ENCODE measurements at places on chromosomes 16 and 17. TPM values are rescaled to one million over a fixed set of nuclear protein-coding genes. Genes with fewer than 3 reads are reported as not detected.

GRCh38 chr17:32794533-32795246, 82.2 kb downstream of the MYO1D start:
- H3K27ac ChIP-seq, result no peak overlapping the region

- H3K27me3 ChIP-seq, result peaks cover 8% of the 10 kb centered on the region
- DNase-seq, result no peak
- no peak overlapping the region for H3K4me3 ChIP-seq
- no peak overlapping the region for H3K27ac ChIP-seq
- H3K36me3 ChIP-seq, result no peaks in the 10 kb centered on the region
These were observed 4.6 kb upstream of the HOXB4 start for GRCh38 chr17:48582750-48583069.

GRCh38 chr16:50747207-50747956, 5.5 kb downstream of the CYLD start:
- peaks cover 1% of the 10 kb centered on the region for H3K4me1 ChIP-seq
- DNase-seq, result no peak
- H3K27me3 ChIP-seq, result no peaks in the 10 kb centered on the region
- H3K36me3 ChIP-seq, result no peaks in the 10 kb centered on the region
- no peak overlapping the region for H3K27ac ChIP-seq

GRCh38 chr17:55351226-55351625, 70.4 kb downstream of the MMD start:
- no peak for DNase-seq
- H3K27ac ChIP-seq, result no peak overlapping the region
- H3K36me3 ChIP-seq, result no peaks in the 10 kb centered on the region
- H3K27me3 ChIP-seq, result no peaks in the 10 kb centered on the region

Gene ZPBP2
- not detected for total RNA-seq

DNA sequence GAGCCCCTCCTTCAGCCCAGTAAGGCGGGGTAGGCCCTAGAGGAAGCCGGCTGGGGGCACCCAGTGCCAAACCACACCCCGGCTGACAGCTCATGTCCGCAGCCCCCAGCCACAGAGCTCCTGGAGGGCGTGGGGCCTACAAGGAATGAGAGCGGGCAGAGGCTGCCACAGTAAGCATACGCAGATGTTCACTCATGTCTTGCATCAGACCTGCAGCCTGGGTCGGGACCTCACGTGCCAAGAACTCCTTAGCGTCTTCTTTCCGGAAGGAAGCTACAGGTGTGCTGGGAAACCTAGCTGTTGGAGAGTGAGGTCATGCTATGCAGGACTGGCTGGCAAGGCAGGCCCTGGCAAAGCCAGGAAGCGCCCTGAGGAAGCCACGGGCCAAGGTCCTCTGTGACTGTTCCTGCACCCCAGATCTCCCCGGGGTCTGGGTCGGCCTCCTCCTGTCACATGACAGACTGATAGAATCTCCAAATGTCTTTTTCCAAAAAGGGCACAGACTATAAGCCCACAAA, 1.6 kb downstream of the ZNF598 start:
- no peak overlapping the region for H3K27ac ChIP-seq
- peaks cover 26% of the 10 kb centered on the region for H3K4me1 ChIP-seq
- no peak for DNase-seq
- H3K4me3 ChIP-seq, result no peak overlapping the region
- no peaks in the 10 kb centered on the region for H3K36me3 ChIP-seq
